ENCODE measurements at places on chromosomes 12 and 14.
A peak's percentile ranks its signal among the peaks of the same experiment; 100 is the strongest.

DNA sequence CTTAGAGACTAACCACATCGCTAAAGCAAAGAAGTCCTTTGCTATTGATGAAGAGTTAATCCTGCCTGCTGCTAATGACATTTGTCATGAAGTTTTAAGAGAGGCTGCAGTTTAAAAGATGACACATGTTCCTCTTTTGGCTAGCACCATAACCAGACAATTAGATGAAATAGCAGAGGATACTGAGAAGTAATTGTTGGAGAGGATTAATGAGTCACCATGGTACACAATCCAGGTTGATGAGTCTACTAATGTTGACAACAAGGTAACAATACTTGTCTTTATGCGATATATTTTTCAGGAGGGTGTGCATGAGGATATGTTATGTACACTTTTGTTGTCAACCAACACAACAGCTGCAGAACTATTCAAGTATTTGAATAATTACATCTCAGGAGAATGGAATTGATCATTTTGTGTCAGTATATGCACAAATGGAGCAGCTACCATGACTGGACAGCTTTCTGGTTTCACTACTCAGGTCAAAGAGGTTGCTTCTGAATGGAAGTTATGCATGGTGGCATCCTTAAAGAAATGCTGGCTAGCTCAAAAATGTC is 56.7 kb downstream of the LRRIQ1 start:
- peak; percentile 33 for DNase-seq

DNA sequence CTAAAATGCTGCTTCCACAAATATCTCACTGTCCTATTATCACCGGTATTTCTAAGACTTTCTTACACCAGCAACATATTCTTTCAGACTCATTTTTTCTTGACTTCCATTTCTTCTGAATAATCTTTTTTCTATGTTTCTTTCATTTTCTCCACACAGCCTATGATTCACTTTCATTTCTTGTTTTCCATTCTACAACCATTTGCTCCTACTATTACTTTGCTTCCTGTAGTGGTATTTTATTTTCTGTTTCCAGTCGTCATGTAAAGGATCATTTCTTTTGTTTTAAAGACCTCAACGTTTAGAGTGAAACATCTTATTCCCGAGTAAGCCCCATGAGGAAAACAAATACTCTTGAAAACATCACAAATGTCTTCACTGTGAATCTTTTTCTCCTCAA is 182.2 kb upstream of the MDGA2 start:
- DNase-seq = no peak

DNA sequence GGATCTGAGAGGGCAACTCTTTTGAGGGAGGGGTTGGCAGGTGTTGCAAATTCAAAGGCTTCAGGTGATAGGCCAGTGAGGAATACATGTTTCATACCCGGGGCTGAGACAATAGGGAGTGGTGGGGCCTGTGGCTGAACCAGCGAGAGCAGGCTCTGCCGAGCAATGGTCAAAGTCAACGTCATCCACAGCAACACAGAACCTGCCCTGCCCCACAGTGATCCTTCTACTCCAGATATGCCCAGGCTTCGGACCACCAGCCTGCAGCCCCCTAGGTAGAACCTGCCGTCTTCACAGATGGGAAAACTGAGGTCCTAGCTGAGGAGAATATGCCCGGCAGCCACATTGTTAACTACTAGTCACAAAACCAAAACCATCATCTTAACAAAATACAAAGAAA is 4.1 kb downstream of the SERPINA1 start:
- DNase-seq = no peak

- peak; percentile 5 for DNase-seq
Measured at GRCh38 chr14:69921052-69921451, 41.8 kb downstream of the SMOC1 start.

DNA sequence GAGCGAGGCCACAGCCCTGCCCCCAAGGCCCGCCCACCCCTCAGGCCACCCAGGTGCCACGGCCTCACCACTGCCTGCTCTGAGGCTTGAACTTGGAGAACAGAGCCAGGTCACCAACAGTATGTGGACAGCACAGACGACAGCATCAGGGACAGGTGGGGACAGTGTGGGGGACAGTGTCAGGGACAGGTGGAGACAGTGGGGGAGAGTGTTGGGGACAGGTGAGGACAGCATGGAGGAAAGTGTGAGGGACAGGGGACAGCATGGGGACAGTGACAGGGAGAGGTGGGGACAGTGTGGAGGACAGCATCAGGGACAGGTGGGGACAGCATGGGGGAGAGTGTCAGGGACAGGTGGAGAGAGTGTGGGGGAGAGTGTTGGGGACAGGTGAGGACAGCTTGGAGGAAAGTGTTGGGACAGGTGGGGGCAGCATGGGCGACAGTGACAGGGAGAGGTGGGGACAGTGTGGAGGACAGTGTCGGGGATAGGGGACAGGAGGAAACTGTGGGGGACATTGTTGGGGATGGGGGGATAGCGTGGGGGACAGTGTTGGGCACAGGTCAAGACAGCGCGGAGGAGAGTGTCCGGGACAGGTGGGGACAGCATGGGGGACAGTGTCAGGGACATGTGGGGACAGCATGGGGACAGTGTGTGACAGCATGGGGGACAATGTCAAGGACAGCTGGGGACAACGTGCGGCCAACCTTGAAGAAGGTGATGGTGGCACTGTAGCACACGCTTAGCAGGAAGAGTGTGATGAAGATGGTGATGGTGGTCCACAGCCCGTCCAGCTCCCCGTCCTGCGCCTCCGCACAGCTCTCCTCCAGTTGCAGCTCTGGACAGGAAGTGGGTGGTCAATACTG is 114.9 kb downstream of the TMEM121 start:
- no peak for DNase-seq

GRCh38 chr14:103112400-103113243 is 10.6 kb upstream of the TNFAIP2 start:
- DNase-seq = no peak

DNA sequence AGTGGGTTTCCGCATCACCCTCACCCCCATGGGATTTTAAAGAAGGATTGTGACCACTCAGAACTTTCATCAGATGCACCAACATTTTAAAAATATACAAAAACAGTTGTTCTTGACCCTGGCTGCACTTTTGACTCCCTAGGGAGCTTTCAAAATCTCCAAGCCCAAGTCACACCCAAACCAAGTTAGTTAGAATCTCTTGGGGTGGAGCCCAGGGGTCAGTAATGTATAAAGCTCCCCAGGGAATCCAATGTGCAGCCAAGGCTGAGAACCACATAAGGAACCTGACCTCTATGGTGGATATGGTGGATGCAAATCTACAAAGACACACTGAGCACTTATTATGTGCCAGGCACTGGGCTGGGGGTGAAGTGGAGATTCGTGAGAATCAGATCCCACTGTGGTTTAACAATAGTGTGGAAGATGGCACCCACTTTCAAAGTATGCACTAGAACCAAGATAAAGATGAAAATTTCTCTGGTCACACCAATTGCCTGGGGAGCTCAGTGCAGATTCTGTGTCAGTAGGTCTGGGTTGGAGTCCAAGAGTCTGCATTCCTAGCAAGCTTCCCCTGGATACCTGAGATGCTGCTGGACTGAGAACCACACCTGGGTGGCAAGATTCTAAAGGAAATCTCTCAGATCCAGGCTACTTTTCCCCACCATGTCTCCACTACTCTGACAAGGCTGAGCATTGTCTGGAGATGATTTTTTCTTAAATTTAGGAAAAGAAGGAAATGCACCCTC is 18.9 kb upstream of the CMKLR1 start:
- DNase-seq = no peak

DNA sequence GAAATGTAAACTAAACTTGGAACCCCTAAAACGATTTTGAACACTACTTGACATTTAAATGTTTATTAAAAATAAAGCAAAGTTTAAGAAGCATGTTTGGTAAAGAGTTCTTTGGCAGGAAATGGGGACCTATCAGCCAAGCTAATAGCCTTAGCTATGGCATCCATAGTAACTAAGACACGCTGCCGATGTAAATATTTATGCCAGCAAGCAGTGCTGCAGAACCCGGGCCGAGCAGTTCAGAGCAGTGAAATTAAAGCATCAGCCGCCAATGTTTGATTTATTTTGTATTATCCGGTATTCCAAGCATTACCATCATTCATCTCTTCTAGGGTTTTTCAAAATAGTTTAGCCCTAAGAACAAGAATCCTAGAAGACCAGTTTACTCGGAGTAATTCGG is 61.6 kb downstream of the PPP2R5C start:
- no peak for DNase-seq

GRCh38 chr14:101665478-101666078 is 95.9 kb upstream of the PPP2R5C start:
- peak; percentile 69 for DNase-seq

DNA sequence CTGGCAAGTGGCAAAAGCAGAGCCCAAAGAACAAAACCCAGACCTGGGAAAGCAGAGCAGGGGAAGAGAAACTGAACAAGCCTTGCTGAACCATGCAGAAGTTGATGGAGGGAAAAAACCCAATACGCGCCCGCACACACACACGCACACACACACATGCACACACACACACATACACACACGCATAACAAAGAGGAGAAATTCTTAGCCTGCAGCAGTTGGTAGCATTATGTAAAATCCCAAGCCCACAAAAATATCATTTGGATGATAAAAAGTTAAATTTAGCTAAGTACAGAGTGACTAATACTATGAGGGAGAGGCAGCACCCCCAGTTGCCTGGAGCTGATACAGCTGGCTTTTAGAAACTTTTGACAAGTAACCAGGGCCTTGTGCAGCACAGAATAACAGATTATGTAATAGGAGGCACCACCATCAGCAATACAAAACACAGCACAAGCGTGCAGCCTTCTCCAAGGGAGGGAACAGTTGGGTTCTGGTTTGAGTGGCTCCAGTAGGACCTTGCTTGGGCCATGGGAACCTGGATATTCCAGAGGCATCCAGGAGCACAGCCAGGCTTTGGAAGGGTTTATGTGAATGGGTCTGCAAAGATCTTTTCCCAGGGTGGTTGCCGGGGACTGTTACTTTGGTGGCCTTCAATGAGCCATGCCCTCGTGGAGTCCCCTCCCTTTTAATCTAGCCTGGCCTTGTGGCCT is 35.3 kb downstream of the PITPNM2 start:
- peak; percentile 70 for DNase-seq

Measured in ELR (cell line).